KG1 (cell line): ENCODE measurements at places on chromosomes 7 and 10.

DNA sequence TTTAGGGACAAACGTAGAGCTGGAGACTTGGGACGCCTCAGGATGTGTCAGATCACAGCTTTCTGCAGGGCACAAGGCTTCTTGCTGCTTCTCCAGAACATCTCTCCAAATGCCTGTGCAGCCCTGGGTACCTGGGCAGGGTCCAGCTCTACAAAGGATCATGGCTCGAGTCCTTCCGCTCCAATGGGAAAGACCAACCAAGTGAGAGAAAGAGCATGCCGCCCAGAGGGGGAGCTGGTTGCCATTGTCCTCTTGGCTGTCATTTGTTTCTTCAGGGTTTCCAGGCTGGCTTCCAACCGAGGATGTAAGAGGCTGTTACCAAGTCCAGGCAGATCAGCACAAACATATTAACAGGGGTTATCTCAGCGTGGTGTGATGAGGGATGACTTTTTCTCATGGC is 5.6 kb upstream of the LEP start:
- DNase-seq = no peak

DNA sequence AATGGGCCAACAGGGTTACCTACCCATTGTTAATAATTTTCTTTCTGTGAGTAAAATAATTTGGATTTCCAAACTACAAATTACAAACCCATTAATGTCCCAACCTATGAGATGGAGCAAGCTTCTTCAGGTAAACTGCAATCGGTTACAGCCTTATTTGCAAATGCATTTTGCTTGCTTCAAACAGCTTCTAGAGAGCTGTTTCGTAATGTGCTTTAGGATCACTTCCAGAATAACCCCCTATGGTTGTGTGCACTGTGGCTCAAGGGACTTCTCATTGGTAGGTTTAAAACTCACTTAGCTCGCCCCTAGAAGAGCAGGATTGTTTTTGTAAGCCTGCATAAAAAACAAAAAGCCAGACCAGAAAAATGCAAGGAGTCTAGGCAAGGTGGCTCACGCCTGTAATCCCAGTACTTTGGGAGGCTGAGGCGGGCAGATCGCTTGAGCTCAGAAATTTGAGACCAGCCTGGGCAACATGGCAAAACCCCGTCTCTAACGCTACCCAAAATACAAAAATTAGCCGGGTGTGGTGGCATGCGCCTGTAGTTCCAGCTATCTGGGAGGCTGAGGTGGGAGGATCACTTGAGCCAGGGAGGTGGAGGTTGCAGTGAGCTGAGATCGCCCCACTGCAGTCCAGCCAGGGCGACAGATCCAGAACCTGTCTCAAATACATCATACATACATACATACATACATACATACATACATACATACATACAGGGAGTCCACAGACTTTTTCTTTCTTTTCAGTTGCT is 3.3 kb upstream of the MAP3K8 start:
- DNase-seq = no peak

DNA sequence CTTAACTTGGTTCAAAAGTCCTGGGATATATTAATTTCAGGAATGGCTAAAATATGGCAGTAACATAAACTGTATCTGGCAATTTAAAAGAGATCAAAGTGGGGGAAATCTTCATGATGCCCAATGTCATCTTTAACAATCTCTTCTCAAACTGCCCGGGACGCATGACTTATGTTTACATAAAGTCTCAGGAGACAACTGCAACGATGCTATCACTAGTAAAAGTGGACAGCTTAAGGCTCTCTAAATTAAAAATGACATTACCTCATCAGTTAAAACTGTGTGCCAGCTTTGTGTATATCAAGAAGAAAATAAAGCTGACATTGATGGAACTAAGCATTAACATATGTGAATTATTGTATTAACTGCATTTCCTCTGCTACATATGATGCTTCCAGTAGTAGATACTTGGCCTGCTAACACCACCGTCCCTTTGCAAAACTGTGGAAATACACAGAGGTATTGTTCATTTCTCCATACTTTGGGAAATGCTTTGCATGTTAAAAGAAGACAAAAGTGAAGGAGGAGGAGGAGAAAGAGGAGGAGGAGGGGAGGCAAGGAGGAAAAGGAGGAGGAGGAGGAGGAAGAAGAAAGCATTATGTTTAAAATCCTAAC is 62.4 kb downstream of the NRP1 start:
- DNase-seq = no peak

GRCh38 chr10:103818765-103819374 is 36.5 kb downstream of the SH3PXD2A start:
- no peak for DNase-seq

- no peak for DNase-seq
Observed at GRCh38 chr7:104814671-104815400, 199.2 kb upstream of the KMT2E start.

- DNase-seq = no peak
Observed at GRCh38 chr10:124505279-124505678, 43.7 kb downstream of the LHPP start.

- no peak for DNase-seq
Observed at GRCh38 chr10:113423981-113424721, 128.7 kb upstream of the HABP2 start.

- DNase-seq = no peak
Observed at GRCh38 chr7:44537442-44537841, 3.7 kb downstream of the NPC1L1 start.

GRCh38 chr10:114623661-114624294 is 34.3 kb downstream of the ABLIM1 start:
- DNase-seq = no peak

GRCh38 chr7:6317797-6318438 is 45.5 kb upstream of the CYTH3 start:
- DNase-seq = no peak

- DNase-seq = no peak
Observed at GRCh38 chr7:143362131-143363015, at the start of gene FAM131B. Gene FAM131B, minus strand, starts transcription at chr7:143362713. Its CDS starts 110 bp downstream, at chr7:143362603.

- no peak for DNase-seq
Observed at GRCh38 chr10:51920672-51921071, 221.3 kb upstream of the CSTF2T start.

DNA sequence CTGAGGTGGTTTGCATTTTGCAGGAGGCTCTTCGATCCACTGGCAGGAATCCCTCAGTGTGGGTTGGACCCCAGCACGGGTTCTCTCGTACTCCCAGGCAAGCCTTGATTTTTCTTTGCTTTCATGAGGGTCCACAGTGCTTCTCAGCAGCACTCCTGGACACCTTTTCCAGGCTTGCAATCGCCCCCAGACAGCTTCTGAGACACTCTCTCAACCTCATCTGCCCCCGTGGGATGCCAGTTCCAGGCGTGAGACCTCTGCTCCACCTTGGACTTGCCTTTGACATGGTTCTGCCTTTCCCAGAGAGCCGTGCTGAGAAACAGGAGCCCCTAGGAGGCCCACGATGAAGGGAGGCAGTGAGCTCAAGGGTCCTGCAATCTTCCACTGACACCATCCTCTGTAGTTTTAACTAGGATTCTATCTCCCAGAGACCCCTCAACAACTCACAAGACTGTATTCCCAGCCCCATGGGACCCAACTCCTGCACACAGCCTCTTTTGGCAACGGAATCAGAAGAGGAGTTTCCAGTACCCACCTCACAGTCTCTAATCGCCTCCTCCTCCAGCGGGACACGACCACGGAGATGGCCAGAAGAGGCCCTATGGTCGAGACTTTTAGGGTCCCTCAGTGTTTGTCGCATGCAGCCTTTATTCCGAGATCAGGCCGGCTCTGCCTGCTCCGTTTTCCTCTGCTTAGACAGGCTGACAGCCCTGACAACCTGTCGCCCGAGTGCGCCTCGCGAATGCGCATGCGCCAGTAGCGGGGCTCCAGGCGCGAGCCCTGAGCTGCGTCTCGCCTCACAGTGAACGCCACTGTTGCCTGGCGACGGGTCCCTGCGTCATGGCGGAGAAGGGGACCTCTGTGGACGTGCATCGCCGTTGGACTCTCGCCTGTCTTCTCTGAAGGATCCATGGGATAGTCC is 26.0 kb upstream of the ZNF273 start:
- peak; percentile 5 for DNase-seq

DNA sequence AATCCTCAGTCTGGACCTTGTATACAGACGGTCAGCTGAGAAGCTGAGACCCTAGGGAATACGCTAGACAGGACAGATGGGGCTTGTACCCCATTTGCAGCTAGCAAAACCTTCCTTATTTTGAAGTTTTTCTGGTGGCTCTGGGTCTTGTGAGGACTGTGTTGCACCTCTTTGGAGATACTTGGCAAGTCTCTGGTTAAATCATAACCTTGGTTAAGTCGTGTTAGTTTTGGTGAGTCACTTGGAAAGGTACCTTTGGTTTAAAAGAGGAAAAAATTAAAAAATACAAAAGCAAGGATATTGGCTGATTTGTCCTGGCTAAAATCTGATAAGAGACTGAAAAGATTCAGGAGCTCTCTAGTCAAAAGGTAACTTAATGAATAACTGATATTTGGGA is 140.6 kb downstream of the COBL start:
- DNase-seq = no peak

- DNase-seq = no peak
Observed at GRCh38 chr7:100975371-100975821, 6.0 kb downstream of the MUC12 start.

DNA sequence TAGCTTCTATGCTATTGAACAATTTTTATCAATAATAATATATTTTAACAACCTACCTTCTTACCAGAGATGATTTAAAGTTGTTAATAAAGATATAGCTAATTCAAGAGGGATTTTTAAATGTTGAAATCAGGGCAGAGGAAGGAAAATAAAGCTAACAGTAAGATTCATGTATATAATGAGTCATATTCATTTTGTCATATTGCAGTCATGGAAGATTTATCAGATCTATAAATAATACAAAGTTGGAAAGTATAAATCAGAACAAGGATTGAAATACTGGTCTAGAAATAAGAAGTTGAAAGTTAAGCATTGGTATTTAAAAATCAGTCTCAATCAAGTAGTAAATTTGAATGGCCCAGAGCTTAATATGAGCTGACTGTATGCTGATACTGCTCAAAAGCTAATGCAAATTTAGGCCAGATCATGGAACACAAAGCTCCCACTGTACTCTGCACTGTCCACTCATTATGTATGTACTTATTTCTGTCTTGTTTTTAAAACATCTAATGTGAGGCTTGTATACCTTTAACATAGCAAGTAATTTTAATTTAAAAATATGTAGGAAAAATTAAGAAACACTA is 196.9 kb downstream of the ZEB1 start:
- DNase-seq = no peak

GRCh38 chr10:129938460-129938859 is 25.6 kb downstream of the EBF3 start:
- no peak for DNase-seq

GRCh38 chr7:137668404-137668803 is 178.4 kb downstream of the DGKI start:
- DNase-seq = no peak

DNA sequence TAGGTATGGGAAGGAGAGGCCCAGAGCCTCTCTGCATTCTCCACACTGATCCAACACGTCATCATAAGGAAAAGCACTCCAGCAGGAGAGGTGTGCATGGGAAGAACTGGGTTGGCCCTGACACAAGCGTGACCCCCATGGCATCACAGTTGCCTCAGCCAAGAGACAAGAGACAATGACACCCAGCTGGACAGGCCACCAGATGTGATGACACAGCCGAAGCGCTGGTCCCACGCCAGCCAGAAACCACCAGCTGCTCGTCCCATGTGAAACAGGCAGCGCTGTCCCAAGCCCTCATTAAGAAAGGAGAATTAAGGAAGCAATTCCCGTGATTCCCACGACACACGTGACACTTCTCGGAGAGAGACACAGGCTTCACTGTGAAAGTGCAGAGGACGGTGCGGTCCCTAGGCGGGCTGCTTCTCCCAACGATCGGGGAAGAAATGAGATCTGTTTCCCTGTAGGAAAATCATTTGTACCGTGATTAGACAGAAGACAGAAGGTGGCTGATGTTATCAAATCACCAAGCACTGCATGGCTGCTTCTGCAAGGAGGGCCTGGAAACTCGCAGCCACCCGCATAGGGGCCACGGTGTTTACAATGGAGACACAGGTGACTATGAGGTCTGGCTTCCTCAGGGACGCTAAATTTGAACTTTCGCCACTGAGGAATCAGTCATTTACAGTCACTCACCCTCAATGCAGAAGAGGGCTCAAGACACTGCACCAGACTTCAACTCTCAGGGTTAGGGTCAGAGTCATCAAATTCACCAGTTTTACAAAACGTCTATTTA is 74.5 kb downstream of the DIP2C start:
- no peak for DNase-seq

DNA sequence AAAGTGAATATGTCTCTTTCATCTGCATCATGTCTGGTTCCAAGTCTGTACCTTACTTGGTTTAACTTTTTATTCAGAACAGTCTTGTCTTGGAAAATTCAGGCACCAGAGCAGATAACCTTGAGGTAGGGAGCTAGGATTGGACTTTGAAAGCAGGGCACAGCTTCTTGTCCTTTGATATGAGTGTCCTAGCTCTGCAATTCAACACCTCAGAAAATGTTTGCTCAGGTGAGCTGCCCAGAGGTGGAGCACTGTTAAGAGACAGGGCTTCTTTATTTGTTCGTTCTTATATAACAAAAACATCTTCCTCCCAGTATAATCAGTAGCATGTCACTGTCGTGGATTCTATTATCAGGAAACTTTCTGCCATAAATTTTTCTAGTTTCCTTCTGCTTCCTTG is 118.3 kb downstream of the LRRC4 start:
- no peak for DNase-seq

DNA sequence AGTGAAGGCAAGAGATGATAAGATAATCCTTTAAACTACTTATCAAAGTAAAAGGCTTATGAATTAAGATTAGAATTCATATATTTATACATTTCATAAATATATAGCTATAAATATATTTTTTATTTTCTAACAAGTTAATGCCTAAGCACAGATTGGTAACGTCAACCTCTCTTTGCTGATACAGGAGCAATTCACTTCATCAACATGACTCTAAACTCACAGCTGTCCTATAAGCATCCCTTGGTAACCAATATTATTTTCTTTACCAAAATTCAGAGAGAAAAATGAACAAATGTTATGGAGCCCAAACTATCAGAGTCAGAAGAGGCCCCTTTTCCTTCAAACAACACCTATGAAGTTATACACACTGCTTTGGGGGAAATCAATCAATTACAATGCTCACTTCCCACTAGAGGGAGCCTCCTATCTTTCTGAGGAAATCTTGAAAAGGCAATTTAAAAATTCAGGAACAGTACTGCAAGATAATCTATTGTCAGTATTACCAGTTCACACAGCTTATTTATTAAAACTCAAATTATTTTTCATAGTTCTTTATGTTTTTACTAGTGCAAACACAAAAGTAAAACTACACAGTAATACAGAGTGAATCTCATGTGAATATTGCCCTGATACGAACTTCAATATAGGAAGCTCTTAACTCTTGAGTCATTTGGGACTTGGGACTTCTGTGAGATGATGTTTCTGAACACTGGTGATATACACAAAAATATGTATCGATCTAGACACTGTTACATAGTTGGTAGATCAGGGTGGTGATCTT is 51.0 kb upstream of the NOBOX start:
- DNase-seq = no peak

GRCh38 chr7:103541947-103542346 is 95.9 kb upstream of the SLC26A5 start:
- DNase-seq = no peak

GRCh38 chr7:29988424-29989256 is 961 bp downstream of the SCRN1 start:
- peak; percentile 72 for DNase-seq
